ENCODE measurements at places on chromosomes 5 and 9.

- DNase-seq, result no peak
Measured at GRCh38 chr9:113708821-113709713, 167.0 kb upstream of the ZNF618 start.

DNA sequence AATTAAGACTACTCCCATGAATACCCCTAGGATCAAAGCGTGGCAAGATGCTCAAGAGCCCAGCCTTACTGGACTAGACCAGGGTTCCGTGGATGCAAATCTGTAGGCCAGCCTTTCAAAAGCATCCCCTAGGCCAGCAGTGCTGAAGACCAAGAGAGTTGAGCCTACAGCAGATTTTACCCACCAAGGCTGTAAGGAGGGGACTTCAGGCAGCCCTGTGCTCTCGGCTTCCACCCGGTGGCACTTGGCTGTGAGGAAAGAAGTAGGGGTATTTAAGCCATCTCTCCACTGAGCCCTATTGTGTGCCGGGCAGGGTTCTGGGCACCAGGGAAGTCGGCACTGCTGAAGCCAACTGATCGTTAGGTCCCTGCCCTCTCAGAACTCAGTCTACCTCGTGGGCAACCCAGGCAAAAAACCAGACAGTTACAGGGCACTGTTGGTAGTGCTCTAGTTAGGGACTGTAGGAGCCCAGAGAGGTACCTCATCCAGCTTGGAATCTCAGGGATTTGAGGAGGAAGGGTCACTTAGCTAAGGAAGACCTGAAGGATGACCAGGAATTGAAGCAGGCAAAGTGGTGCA lies 25.5 kb downstream of the TCF7 start:
- DNase-seq, result no peak

DNA sequence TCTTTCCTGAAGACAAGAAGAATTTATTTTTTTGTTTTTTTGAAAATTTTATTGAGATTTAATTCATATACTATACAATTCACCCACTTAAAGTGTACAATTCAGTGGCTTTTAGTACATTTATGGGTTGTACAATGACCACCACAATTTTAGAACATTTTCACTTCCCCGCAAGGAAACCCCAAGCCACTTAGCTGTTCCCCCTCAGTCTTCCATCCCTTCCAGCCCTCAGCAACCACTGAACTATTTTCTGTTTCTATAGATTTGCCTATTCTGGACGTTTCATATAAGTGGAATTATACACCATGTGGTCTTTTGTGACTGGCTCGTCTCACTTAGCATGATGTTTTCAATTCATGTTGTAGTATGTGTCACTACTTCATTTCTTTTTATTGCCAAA lies 28.0 kb downstream of the DNAI1 start:
- DNase-seq, result no peak

DNA sequence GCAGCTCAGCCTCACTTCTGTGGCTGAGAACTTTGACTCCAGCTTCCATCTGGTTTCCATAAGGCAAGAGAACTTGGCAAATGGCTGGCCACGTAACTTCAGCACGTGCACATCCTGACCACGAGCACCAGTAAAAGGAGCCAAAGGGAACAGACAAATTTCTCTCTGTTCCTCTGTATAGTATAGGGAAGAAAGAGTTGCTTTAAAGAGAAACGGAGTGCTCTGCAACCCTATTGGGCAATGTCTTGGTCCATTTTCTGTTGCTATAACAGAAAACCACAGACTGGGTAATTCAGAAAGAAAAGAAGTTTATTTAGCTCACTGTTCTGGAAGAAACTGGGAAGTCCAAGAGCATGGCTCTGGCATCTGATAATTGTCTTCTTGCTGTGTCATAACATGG lies 558.7 kb downstream of the ACTL7B start:
- DNase-seq, result no peak

DNA sequence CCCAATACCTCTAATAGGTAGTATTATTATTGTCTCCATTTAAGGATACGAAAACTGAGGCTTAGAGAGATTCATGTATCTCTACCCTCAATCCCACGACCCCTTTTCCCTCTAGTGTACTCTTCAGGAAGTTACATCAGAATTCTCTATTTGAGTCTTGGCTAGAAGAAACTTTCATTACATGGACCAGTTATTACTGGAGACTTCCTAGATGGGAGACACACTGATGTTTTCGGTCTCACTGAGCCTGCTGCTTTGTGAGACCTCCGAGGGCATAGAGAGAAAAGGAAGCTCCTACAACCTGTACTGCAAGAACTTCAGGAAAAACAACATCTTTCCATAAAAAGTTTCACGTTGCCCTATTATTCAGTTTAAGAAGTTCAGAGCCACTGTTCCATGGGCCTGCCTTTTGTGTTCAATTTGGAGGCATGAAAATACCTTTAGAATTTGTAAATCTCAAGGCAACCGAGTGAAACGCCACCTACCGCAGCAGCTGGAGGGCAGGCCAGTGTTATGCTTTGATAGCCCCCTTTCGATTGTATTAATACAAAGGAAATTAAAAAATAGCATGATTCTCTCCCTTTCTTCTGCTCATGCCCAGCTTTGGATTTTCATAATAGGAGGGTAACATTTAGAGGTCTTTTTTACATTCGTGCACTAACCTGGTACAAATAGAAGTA lies 223.3 kb downstream of the EBF1 start:
- DNase-seq, result no peak

GRCh38 chr5:39331861-39332381 lies 32.4 kb downstream of the C9 start:
- DNase-seq, result no peak

GRCh38 chr9:89305868-89306267 lies 5.1 kb upstream of the CKS2 start:
- peak; percentile 71 for DNase-seq

DNA sequence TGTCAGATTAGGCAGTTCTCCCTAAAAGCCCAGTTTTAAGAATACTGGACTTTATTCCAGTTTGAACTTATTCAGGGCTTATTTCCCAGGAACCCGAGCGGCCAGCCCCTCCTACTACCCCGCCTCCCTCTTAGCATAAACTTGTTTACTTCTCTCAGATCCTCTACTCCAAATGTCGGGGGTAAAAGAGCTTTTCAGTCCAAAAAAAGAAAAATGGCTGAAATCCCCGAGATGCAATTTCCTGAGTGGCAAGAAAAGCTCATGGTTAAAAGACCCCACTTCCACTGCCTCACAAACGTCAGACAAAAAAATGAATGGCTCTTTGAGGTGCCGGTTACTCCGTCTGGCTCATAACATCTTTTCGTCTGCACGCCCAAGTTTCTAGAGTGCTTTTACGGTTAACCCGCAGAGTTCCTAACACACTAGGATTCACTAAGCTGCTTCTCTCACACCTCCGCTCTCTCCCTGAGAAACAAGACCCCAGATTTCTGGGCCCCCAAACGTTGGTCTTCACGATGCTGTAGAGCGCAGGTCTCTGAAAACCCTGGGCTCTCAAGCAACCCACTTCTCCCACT lies 402 bp downstream of the BRD8 start:
- DNase-seq, result peak; percentile 26

- no peak for DNase-seq
Measured at GRCh38 chr9:13386935-13387733, 107.6 kb upstream of the MPDZ start.

- DNase-seq, result no peak
Measured at GRCh38 chr5:142618130-142618523, 67.8 kb downstream of the FGF1 start.

DNA sequence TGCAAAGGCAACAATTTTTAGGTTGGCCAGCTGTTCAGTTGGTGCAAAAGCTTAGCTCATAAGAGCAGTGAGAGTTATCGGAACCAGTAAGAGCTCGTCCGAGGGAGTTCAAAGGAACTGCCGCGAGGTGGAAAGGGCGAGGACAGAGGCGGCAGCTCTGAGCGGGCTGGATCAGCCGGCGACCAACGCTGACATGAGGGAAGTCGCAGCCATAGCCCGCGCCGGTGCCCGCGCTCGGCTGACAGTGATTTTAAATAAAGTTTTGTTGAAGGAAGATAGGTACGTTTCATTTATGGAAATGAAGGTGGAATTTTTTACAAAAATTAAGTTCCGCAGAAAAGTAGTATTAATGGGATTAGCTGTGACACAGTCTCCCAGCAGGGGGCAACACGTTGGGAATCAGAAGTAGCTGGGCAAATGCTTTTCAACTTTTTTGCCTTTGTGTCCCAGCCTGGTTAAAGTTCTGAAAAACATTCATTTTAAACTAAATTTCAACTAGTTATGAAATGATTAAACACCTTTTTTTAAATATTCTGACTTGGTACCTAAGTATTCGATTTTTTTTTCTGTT lies 43.2 kb downstream of the FBXO4 start:
- no peak for DNase-seq

GRCh38 chr5:140801494-140801841 lies 611 bp downstream of the PCDHA3 start:
- no peak for DNase-seq

DNA sequence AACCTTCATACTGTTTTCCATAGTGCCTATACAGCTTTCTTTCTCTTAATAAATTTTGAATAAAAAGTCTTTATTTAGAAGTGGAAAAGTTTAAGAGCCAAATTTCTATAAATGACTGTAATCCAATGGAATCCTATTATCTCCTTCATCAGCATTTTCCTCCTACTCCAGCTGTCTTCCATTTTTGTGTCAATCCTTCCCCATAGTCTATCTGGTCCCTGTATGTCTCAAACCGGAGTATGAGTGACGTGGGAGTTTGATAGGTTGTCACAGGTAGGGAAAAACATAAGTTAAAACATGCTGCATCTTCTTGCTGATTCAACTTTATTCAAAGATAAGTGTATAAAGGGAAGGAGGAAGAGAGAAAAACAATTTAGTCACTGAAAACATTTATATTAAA lies 70.4 kb downstream of the ADAMTS6 start:
- DNase-seq, result no peak

DNA sequence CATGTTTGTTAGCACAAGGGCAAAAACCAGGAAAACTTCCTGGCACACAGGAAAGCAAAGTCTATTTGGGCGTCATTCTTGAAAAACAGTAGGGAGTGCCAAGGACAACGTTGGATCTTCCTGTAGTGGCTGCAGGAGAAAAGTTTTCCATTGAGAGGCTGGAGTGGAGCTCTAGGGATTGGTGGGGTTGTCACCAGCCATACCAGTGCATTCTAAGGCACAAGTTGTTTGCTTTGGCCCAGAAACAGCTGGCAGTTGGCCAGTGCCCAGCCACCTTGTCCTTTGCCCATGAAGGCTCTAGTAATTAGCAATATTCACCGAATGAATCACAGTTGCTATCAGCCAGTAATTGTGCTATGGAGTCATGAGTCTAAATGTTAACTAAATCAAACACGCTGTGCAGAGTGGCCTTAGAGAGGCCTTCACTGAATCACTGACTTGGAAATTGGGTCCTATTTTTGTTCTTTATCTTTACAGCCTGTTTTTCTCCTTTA lies 26.4 kb downstream of the TNFSF15 start:
- DNase-seq, result no peak

DNA sequence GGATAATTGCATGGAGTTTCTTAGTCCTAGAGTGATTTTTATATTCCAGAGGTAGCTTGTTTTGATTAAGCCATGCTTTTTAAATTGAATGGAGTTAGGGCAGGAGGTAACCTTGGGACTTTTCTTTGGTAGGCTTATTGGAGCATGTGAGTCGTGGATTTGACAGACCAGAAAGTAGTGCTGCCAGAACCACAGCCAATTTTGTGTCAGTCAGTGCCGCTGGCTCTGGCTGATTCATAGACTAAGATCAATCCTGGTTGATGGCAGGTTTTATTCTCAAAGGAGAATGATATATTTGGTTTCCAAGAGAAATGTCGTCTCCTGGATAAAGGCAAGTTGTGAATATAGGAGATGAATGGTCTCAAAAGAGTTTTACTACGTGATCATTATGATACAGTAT lies 20.3 kb downstream of the RAI14 start:
- no peak for DNase-seq

GRCh38 chr5:176994460-176995121 lies 12.0 kb downstream of the UIMC1 start:
- peak; percentile 79 for DNase-seq

- peak; percentile 62 for DNase-seq
Measured at GRCh38 chr5:144203750-144204596, 33.3 kb downstream of the KCTD16 start.

DNA sequence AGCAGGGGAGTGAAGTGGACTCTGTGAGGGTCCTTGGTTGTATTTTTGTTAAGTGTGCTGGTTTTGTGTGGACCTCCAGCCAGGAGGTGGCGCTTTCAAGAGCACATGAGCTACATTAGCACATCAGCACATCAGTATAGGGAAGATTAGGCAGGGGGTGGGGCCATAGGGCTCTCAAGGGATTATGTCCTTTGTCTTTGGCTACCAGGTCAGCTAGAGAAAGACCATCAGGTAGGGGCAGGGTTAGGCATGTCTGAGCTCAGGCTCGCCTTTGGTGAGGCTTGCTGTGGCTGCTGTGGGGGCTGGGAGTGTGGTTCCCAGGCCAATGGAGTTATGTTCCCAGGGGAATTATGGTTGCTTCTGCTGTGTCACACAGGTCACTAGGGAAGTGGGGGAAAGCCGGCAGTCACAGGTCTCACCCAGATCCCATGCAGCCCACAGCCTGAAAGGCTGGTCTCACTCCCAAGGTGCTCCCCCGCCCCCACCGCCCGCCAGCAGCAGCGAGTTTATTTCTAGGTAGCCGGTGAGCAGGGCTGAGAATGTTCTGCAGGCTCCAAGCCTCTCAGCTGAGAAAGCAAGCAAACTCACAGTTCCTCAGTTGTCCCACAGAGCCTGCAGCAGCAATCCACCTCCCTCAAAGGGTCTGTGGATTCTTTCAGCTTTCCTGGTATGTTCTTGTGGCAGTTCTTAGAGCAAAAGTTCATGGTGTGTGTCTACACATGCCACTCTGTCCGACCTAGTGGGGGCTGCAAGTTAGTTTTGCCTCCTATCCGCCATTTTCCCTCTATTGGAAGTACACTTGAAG lies 13.7 kb downstream of the OR1J1 start:
- peak; percentile 23 for DNase-seq

- no peak for DNase-seq
Measured at GRCh38 chr9:79809316-79809876, 237.6 kb downstream of the TLE4 start.

DNA sequence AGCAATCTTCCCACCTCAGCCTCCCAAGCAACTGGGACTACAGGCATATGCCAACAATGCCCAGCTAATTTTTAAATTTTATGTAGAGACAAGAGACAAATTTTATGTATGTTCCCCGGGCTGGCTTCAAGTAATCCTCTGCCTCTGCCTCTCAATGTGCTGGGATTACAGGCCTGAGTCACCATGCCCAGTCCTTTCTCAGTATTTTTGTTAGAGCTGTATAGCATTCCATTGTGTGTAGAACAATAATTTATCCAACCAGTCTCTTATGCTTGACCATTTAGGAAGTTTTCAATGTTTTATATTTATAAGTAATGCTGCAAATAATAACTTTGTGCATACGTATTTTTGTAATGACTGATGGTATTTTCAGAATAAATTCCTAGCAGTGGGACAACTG lies 38.9 kb upstream of the CTXN3 start:
- no peak for DNase-seq

- no peak for DNase-seq
Measured at GRCh38 chr5:5278201-5278814, 138.2 kb downstream of the ADAMTS16 start.

Data from RPMI8226 (cell line).